ENCODE measurements at places on chromosomes 6 and 20. TPM values are rescaled to one million over a fixed set of nuclear protein-coding genes. Genes with fewer than 3 reads are reported as not detected.

The HSPA12B gene
- total RNA-seq, result 1.2 TPM

The GDAP1L1 gene
- not detected for total RNA-seq

The DYNLT2 gene
- 0.84 TPM for total RNA-seq

The C20orf204 gene
- total RNA-seq, result 0.88 TPM

The OSER1 gene
- 20.6 TPM for total RNA-seq

The KHDRBS2 gene
- 0.12 TPM for total RNA-seq

The HMGCLL1 gene
- not detected for total RNA-seq

The CDH4 gene
- not detected for total RNA-seq

Data from esophagus mucosa (tissue), 1 donor.